ENCODE measurements at places on chromosomes 12 and 14. TPM values are rescaled to one million over a fixed set of nuclear protein-coding genes. Genes with fewer than 3 reads are reported as not detected.
A peak's percentile ranks its signal among the peaks of the same experiment; 100 is the strongest.

GRCh38 chr14:89422181-89422951 lies 5.3 kb upstream of the FOXN3 start:
- DNase-seq = no peak
- H3K4me1 ChIP-seq = peaks cover 47% of the 10 kb centered on the region

The PTGDR gene
- polyA plus RNA-seq = 0.19 TPM

- H3K27me3 ChIP-seq = no peaks in the 10 kb centered on the region
- no peaks in the 10 kb centered on the region for H3K4me1 ChIP-seq
- no peaks in the 10 kb centered on the region for H3K36me3 ChIP-seq
- DNase-seq = no peak
Observed at GRCh38 chr12:80698256-80698655, 9.2 kb upstream of the MYF6 start.

DNA sequence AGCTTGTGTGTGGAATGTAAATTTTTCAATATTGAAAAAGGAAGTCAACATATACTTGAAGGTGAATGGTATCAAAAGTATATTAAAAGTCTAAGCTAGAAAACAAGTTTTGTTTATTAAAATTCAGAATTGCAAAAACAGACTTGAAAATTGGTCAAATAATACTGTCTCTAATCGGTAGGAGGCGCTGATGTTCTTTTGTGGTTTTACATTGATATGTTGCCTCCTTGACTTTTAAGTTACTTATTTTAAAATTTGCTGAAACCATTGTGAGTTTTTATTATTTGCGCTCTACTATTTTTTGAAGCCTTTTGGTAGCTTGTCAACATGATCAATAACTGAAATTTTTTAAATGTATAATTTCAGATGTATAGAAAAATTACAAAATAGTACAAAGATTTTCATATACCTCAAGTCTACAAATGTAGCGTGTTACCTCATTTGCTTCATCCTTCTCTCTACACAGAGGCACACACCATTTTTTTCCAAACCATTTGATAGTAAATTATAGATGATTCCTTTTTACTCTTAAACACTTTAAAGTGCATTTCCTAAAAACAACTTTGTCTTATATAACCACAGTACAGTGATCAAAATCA lies 6.9 kb downstream of the RTRAF start:
- peaks cover 22% of the 10 kb centered on the region for H3K4me1 ChIP-seq
- H3K27me3 ChIP-seq = no peaks in the 10 kb centered on the region
- DNase-seq = peak; percentile 33
- no peak overlapping the region for H3K27ac ChIP-seq

The FMNL3 gene
- 8.2 TPM for polyA plus RNA-seq

- DNase-seq = no peak
- H3K27me3 ChIP-seq = no peaks in the 10 kb centered on the region
- H3K4me3 ChIP-seq = peak overlapping the region; percentile 100
- H3K36me3 ChIP-seq = peaks cover 21% of the 10 kb centered on the region
- no peak overlapping the region for H3K27ac ChIP-seq
- peaks cover 66% of the 10 kb centered on the region for H3K4me1 ChIP-seq
Observed at GRCh38 chr12:92138144-92138543, 7.5 kb downstream of the BTG1 start.

DNA sequence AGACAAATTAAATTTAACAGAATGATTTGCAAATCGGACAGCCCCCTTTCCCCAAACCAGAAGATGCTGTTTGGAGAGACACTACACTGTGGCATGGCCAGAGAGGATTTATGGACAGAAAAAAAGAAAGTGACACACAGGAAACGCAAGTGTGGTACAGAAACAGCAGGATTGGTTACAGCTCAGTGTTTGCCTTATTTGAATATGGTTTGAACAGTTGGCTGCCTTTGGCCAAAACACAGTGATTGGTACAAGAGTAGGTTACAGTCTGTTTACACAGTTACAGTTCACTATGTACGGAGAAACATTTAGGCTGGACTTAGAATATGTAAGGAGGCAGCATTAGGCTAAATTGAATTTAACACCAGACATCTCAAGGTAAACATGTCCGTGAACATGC lies 335.3 kb downstream of the NPAS3 start:
- no peaks in the 10 kb centered on the region for H3K27me3 ChIP-seq
- no peak for DNase-seq
- no peak overlapping the region for H3K27ac ChIP-seq
- no peaks in the 10 kb centered on the region for H3K36me3 ChIP-seq
- no peaks in the 10 kb centered on the region for H3K4me1 ChIP-seq
- no peak overlapping the region for H3K4me3 ChIP-seq

The NTN4 gene
- not detected for polyA plus RNA-seq

- H3K36me3 ChIP-seq = no peaks in the 10 kb centered on the region
- H3K4me1 ChIP-seq = no peaks in the 10 kb centered on the region
- H3K27me3 ChIP-seq = peaks cover 30% of the 10 kb centered on the region
- no peak for DNase-seq
Observed at GRCh38 chr14:69004731-69005431, 25.8 kb upstream of the ACTN1 start.

DNA sequence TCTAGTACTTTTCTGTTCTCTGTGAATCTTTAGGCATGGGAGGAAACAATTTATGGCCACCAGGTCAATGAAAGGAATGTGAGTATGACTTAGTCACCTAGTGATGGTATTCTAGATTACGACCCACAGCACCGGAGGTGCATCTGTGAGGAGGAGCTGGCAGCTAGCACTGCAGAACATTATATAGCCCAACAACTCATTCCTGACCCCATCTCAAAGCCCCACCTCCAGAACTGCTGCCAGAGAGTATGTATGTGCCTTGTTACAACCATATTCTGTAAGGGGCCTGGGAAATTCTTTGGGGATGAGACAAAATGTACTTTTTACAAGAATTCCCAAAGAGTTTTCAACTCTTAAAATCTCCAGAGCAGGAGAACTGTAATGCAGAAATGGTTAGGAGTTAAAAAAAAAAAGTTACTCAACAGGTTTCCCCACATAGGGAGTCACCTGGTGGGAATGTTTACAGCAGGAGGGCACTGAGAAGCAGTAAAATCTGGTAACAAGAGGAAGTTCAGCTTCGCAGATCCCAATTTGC lies 34.9 kb upstream of the CERS5 start:
- H3K4me1 ChIP-seq = no peaks in the 10 kb centered on the region
- no peak overlapping the region for H3K4me3 ChIP-seq
- no peak for DNase-seq

DNA sequence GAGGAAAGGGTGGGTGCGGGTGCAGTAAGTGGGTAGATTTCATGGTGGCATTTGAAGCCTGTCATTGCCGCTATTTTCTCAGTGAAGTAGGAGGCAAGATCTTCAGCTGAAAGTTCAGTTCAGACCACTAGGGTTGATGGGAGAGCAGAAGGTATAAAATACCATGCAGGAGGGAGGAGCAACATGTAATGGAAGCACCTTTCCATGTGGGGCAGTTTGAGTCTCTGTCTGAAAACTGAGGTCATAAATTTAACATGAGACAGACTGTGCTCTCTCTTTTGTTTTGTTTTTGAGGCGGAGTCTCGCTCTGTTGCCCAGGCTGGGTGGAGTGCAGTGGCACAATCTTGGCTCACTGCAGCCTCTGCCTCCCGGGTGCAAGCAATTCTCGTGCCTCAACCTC lies 22.7 kb downstream of the LRRC74A start:
- no peak for DNase-seq
- H3K4me3 ChIP-seq = no peak overlapping the region
- H3K27ac ChIP-seq = no peak overlapping the region
- peaks cover 29% of the 10 kb centered on the region for H3K27me3 ChIP-seq
- peaks cover 23% of the 10 kb centered on the region for H3K4me1 ChIP-seq

The RND1 gene
- polyA plus RNA-seq = 2.9 TPM

The AQP6 gene
- polyA plus RNA-seq = not detected

- H3K27ac ChIP-seq = no peak overlapping the region
- peak; percentile 11 for DNase-seq
- no peaks in the 10 kb centered on the region for H3K4me1 ChIP-seq
Observed at GRCh38 chr12:124321040-124321481, 26.2 kb downstream of the RFLNA start.
